Stimulated activated CD4-positive, alpha-beta T cell treated with anti-CD3 and anti-CD28 coated beads, Interleukin-12 subunit alpha, Interleukin-12 subunit beta, amount 100 ng/mL, for 4 hours (primary cell): ENCODE measurements at places on chromosomes 11 and 22.

DNA sequence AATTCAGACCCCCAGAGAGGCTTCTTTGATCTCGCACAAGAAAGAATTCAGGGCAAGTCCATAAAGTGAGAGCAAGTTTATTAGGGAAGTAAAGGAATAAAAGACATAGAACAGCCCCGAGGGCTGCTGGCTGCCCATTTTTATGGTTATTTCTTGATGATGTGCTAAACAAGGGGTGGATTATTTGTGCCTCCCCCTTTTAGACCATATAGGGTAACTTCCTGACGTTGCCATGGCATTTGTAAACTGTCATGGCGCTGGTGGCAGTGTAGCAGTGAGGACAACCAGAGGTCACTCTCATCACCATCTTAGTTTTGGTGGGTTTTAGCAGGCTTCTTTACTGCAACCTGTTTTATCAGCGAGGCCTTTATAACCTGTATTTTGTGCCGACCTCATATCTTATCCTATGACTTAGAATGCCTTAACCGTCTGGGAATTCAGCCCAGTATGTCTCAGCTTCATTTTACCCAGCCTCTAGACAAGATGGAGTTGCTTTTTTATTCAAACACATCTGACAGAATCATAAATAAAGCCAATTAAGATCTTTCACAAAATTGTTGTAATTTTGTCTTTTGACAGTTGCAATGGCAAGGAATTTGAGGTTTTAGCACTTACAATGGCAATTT is 7.6 kb downstream of the DDIAS start:
- no peak for DNase-seq

DNA sequence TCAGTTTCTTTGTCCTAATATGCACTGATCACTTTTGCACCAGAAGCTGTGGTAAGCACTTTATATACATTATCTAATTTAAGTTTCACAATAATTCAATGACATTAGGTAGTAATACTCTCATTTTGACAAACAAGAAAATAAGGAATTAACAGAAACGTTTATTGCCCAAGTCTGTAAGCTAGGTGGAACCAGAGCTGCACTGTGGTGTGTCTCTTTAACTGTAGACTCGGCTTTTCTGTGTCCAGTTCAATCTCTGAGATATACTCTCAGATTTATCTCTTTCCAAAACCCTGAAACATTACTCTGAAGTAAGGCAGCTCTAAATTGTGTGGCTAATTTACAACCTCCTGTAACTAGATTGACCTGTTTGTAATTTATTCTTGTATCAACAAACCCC is 101.1 kb downstream of the MUC15 start:
- DNase-seq, result no peak

GRCh38 chr11:122102426-122102825 is 13.6 kb downstream of the BLID start:
- no peak for DNase-seq

DNA sequence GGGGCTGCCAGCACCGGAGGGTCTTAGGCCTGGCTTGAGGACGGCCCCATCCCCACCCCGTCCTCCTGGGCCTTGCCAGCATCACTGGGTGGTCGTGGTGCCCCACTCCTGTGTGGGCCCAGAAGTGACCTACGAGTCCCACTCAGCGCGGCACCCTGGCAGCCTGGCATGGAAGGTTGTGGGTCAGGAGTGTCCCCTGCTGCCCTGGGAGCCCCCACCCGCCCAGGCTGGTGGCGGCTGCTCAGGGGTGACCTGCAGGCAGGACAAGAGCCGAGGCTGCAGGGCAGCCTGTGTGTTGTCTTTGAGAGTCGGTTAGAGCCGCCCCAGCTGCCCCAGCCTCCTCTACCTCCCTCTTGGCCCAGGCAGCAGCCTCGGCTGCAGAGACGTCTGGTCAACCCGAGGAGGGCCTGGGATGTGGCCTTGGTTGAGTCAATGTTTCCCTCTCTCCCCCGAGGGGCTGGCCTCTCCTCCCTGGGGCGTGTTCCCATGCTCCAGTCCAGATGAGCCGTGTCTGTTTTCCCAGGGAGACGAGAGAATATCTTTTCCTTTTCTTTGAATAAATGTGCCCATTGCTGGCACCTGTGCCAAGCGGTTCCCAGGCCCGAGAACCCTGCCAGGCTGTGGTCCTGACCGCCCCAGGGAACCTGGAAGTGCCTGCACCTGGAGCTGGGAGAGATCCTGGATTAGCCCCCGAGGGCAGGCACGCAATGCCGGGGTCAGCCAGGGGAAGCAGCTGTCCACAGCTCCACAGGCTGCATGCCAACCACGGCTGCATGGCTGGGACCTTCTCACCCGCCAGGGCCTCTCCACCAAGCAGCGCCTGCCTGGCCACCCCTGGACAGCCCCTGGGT is 35.7 kb upstream of the MUC5AC start:
- no peak for DNase-seq

DNA sequence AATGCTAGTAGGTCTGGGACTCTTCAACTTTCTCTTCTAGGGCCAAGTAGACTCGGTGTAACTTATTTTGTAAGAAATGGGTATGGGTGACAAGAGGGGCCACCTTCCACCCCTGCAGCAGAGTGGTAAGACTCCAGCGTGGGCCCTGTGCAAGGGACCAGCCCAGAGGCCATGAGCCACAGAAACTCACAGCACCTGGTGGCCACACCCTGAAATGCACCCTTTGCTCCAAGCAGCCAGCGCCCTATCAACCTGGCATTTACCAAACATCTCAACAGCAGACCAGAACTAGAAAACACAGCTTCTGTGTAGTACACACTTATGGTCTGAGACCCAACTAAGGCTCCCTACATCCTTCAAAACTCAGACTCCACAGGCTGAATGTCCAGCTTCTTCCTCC is 5.7 kb downstream of the CDCA5 start:
- peak; percentile 66 for DNase-seq

- DNase-seq, result no peak
Observed at GRCh38 chr11:3139481-3140290, 25.4 kb downstream of the OSBPL5 start.

- no peak for DNase-seq
Observed at GRCh38 chr22:39526736-39527171, 5.8 kb downstream of the RPS19BP1 start.

GRCh38 chr11:45765836-45766235 is 39.1 kb upstream of the SLC35C1 start:
- DNase-seq, result no peak
